ENCODE measurements at places on chromosomes 7 and 10. TPM values are rescaled to one million over a fixed set of nuclear protein-coding genes. Genes with fewer than 3 reads are reported as not detected.

DNA sequence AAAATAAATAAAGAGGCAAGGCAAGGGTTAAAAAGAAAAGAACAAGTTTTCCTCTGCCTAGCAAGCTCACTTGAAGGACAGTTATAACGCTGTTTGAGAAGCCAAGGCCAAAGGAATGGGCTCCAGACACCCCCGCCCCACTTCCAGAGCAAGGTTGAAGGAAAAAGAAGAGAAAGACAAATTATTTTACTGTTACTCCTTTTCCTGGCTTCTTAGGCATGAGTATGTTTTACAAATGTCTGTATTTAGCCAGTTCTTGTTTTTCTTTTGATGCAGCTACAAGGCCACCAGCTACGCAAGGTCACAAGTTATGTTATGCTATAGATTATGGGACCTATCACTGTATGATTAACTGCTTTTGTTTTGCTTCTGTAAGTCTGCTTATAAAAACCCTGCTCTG is 94.6 kb downstream of the ZNF22 start:
- no peak for DNase-seq

Gene RARRES2
- 26.3 TPM for total RNA-seq

Gene WAPL
- total RNA-seq, result 54.0 TPM

GRCh38 chr7:34315032-34315431 is 343.0 kb upstream of the NPSR1 start:
- DNase-seq, result no peak

Gene DENND2A
- 29.8 TPM for total RNA-seq

DNA sequence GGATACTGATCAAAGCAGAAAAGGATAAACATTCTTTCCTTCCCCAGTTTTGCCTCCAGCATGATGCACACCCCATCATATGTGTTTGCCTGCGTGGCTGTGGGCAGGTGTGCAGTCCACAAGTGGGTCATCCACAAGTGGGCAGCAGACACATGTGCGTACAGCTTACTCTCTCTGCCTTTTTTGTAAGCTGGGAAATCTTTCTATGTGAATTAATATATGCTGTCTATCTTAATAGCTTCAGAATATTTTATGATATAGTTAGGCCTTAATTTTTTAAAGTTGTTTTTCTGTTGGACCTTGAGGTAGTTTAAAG is 80.1 kb downstream of the INPP5A start:
- no peak for DNase-seq

DNA sequence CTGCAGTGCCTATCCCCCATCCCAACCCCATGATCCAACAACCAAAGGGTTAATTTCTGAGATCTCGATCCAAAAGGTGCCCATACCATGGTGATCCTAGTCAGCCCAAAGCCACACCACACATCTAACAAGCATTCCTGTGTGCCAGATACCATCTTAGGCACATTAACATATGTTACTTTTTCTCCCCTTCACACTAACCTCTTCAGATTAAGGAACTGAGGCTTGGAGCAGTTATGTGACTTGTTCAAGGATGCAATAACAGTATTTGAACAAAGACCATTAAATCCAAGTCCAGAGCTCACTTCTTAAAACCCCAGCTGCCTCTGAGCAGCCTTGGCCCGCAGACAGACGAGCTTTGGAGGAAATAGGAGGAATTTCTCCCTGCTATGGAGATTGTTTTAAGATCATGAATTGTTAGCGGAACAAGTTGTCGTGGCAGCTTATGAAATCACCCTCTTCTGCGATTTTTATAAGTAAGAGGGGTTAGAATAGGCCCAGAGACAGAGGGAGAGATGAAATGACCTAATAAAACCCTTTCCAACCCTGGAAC is 327.2 kb downstream of the KCNMA1 start:
- no peak for DNase-seq

DNA sequence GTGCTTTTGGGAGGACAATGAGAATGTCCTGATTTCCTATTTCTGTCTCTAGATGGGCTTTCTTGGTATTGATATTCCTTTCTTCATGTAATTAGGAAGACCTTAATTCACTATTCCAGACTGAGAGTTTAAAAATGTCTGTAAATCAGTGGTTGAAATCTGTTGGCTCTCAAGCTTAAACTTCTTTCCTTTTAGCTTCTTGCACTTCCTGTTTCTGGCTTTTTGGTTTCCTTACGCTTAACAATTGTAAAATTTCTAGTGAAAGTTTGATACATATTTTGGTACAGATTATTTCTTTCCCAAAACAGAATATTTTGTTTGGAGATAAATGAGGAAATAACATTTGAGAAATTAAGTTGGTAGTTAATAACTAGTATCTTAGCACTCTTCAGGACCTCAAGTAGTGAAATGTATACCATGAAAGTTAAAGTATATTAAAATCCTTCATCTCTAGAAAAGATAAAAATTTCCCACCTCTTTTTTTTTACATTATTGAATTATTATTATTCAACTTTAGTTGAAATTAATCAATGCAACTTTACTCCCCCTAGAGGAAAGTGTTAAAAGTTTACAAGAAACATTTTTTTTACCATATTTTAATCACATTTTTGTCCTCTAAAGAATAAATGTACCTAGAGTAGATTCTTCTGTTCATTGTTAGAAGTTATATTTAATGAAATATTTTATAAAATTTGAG is 137.2 kb downstream of the PHTF2 start:
- DNase-seq, result no peak

Gene NEUROD6
- not detected for total RNA-seq

DNA sequence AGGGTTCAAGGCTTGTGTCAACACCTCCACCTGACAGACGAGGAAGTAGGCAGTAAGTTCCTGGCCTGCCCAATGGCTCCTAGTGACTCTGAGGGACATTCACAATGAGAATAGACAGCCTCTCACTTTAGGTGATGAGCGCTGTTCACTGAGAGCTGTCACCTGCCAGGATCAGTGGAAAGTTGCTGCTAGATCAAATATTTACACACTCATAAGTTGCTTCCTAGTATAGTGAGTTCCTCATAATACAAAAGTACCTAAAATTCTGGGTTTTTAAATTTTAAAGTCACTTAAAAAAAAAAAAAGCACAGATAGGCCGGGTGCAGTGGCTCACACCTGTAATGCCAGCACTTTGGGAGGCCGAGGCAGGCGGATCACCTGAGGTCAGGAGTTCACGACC is 320.8 kb downstream of the PRPF18 start:
- DNase-seq, result no peak

GRCh38 chr7:101614939-101615302 is 14.2 kb downstream of the MYL10 start:
- no peak for DNase-seq

DNA sequence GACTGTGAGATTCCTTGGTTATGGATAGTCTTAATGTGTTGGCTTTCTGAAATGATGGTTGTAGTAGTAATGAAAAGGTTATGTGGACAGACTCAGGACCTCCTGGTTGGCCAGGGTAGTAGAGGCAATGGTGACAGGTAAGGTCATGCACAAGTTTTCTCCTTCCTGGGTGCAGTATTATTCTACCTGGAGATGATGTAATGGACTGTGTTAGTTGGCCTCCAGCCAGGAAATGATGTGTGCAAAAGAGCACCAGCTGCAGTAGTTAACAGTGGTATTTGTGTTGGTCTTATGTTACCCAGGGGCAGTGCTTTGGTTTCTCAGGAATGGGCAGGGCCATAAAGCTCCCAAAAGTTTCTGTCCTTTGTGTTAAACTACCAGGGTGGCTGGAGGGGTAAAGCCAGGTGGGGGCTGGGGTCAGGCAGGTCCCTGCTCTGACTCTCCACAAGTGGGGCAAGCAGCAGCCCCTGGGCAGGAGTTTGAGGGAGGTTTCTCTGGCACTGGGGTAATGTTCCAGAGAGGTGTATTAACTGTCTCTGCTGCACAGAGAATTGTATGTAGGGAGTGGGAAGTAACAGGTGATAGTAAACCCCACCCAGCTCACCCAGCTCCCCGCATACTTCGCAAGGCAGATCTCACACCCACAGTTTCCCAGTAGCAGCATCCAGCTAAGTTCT is 36.3 kb downstream of the GPR22 start:
- no peak for DNase-seq

DNA sequence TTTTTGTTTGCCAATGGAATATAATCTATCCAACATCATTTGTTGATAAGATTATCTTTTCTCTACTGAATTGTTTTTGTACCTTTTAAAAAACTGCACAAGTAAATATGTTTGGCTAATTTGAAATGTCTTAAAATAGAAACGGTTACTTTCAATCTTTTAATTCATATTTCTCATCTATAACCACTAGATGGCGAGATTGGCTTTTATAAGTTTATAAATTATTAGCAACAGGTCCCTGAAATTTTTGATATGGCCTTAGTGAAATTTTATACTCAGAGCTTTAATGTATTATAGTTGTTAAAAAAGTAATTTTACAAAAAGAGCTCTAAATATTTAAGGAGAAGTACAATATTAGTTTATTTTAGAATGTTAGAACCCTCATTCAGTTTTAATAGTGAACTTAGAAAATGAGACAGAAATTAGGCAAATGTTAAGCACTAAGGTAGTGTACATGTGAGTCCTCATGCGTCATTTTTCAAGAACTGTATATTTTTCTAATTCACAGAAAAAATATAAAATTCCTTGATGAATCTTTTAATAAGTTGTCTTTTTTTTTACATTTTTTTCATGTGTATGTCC is 592.5 kb downstream of the ARL4A start:
- DNase-seq, result no peak

Gene PTN
- total RNA-seq, result 228 TPM

DNA sequence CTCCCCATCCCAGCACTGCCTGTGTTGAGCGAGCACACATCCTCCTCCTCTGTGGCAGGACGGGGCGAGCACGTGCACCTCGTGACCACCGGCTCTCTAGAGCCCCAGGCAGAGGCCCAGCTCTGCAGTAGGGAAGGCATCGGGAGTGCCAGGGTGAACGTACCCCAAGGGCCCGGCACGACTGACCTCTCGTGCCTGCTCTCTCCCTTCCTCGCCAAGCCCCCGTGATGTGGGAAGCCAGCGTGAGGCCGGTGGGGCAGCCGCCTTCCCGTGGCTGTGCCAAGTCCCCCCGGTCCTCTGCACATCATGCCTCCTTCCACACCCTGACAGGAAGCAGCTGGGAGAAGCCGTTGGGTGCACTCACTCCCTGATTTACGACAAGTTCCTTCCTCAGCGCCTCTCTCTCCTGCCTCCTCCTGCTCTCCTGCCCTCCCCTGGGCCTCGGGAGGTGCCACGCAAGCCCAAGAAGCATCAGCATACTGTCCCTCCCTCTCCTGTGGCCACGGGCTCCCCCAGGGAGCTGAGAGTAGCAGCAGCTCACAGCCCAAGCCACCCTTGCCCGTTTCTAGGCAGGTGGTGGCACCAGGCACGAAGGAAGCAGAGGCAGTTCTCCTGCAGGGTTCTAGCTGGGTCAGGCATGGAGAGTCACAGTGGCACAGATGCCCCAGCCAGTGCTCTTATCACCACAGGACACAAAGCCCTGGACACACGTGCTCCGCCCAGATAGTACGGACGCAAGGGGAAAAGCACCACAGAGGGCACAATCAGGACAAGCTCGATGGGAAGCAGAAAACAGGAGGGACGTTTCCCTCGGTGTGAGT is 47.0 kb downstream of the AMZ1 start:
- DNase-seq, result no peak

Gene CRHR2
- 0.18 TPM for total RNA-seq

- peak; percentile 20 for DNase-seq
Observed at GRCh38 chr7:155590215-155591018, 44.1 kb upstream of the CNPY1 start.

- no peak for DNase-seq
Observed at GRCh38 chr10:125812128-125812750, 10.8 kb downstream of the UROS start.

GRCh38 chr7:122046402-122046801 is 97.6 kb downstream of the AASS start:
- no peak for DNase-seq

DNA sequence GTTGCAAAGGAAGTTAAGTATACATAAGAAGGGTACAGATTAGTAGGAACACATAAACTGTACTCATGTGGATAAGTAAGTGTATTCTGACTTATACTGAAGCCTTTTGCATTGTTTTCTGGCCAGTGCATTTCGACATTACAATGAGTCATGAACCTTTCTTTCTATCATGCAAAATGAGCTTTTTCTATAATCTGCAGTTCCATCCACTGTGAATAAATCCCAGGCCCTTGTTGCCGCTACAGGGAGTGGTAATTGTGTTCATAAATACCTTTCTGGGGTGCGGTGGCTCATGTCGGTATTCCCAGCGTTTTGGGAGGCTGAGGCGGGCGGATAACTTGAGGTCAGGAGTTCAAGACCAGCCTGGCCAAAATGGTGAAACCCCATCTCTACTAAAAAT is 858.3 kb downstream of the GRM8 start:
- DNase-seq, result no peak

Gene SLC39A12
- not detected for total RNA-seq

DNA sequence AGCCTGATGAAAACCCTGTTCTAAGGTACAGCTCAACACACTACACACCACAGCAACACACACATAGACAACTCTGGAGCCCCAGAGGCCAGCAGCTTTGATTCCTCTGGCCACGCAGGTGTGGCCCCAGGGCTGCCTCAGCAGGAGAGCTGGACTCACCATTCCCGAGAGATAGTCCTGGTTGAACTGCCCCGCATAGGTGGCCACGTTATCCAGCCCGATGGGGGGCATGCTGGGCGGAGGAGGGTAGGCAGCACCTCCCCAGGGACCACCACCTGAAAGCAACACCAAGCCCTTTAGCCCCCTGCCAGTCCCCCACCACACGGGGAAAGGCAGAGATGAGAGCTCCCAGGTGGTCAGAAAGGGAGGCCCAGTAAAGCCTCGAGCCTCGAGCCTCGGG is 34.7 kb downstream of the ANXA11 start:
- no peak for DNase-seq

DNA sequence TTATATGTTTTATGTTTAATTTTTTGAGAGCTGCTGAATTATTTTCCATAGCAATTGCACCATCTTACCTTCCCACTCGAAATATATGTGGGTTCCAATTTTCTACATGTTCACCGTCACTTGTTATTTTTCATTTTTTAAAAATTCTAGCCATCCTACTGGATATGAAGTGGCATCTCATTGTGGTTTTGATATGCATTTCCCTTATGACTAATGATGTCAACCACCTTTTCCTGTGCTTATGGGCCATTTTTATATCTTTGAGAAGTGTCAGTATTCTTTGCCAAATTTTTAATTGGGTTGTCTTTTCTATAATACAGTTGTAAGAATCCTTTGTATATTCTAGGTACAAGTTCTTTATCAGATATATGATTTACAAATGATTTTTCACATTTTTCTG is 27.8 kb downstream of the NHLRC2 start:
- no peak for DNase-seq

GRCh38 chr10:79027147-79028055 is 41.4 kb upstream of the ZMIZ1 start:
- no peak for DNase-seq

DNA sequence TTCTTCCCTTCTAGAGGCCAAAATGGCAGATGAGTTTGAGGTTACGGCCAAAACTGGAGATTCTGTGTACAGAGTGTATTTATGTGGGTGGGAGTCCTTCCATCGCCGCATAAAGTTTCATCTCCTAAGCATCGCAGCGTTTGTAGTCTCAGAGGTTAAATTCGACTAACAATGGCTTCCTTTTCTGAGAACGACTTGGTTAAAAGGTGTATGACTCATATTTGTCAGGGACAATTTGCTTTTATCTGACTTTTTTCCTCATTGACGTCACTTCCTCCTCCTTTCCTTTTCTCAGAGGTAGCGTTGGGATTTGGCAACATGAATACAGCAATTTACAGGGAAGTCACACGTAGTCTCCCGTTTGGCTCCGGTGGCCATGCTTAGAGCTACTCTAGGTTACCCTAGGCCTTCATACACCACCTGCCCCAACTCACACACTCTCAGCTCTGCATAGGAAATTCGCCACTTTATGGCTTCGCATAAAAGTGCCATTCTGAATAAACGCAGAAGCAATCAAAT is 37.6 kb upstream of the TCF7L2 start:
- DNase-seq, result no peak

Measured in neural crest cell (in vitro differentiated cells).